HTR-8/SVneo (cell line): ENCODE measurements at places on chromosomes 13 and 19.
A peak's percentile ranks its signal among the peaks of the same experiment; 100 is the strongest.

DNA sequence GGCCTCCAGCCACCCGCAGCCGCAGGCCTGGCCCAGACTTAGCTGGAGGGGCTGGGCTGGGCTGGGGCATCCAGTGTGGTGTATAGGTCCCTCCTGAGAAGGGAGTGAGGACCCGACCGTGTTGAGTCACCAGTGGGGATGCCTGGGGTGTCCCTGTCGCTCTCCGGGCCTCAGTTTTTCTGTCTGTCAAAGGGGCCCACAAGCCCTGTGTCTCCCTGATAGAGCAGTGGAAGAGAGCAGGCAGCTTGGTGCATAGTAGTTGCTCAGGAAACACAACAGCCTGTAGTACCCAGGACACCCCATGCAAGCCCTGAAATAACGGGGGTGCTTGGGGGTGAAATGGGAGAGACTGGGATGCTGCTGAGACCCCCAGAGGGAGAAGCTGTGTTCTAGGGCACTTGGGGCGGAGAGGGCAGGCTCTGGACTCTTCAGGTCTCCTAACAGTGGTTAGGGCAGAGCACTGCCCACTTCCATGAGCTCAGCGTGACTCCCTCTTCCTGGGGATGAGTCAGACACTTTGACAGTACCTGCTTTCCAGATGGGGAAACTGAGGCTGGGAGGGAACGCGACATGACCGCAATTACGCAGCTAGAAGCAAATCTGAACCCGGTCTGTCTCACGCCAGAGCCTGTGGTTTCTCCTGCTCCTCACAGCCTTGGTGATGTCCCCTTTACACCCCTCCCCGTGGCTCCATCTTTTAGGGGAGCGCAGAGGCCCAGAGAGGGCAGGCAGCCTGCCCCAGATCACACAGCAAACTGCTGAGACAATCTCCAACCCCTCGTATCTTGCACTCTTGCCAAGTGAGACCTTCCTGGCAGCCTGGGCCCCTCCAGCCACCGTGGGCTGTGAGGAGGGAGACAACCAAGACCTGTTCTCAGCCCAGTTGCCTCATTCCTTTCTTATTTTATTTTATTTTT, 692 bp downstream of the SULT2B1 start:
- DNase-seq: no peak

- no peak for DNase-seq
Observed at GRCh38 chr13:59879281-59879680, 284.4 kb downstream of the DIAPH3 start.

DNA sequence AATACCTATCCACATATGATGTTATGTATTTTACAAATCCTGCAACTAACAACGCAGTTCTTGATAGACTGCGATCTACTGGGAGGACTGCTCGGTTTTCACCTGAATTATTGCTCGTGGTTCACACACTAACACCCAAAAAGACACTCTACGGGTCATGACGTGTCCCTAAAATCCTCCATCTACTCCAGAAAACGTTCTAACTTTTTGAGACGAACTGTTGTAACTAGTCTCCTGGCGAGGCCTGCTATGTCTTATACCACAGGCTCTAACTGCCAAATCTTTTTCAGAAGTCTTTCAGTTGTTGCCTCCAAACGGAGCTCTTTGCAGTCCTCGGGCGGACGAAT, 108.2 kb downstream of the KCNRG start:
- no peak for DNase-seq

- peak; percentile 75 for DNase-seq
Observed at GRCh38 chr19:46975925-46976782, 43.5 kb upstream of the NPAS1 start.

DNA sequence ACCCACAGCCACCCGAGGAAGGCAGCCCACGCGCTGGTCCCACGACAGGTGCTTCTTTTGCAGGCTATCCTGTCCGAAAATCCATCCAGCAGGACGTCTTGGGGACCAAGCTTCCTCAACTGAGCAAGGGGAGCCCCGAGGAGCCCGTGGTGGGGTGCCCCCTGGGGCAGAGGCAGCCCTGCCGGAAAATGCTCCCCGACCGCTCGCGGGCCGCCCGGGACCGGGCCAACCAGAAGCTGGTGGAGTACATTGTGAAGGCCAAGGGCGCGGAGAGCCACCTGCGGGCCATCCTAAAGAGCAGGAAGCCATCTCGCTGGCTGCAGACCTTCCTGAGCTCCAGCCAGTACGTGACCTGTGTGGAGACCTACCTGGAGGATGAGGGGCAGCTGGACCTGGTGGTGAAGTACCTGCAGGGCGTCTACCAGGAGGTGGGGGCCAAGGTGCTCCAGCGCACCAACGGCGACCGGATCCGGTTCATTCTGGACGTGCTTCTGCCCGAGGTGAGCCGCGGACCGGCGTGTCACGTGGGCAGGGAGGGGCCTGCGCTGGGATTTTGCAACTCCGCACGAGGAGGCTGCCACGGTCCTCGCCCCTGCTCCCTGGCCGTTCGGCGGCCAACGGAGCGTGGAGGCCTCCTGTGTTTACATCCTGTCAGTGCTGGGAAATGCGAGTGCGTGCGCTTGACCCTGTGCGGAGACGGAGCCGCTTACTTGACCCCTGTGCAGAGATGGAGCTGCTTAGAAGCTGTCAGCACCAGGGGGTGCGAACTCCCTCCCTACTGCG, 12.9 kb upstream of the NDUFS7 start:
- DNase-seq: no peak

- DNase-seq: no peak
Observed at GRCh38 chr13:105334211-105334610, 1201.3 kb downstream of the EFNB2 start.

GRCh38 chr19:18939922-18940768, 872 bp downstream of the HOMER3 start:
- DNase-seq: peak; percentile 80

GRCh38 chr13:110937511-110938285, 22.8 kb upstream of the ANKRD10 start:
- no peak for DNase-seq

- no peak for DNase-seq
Observed at GRCh38 chr19:4738734-4739133, 15.1 kb upstream of the DPP9 start.

DNA sequence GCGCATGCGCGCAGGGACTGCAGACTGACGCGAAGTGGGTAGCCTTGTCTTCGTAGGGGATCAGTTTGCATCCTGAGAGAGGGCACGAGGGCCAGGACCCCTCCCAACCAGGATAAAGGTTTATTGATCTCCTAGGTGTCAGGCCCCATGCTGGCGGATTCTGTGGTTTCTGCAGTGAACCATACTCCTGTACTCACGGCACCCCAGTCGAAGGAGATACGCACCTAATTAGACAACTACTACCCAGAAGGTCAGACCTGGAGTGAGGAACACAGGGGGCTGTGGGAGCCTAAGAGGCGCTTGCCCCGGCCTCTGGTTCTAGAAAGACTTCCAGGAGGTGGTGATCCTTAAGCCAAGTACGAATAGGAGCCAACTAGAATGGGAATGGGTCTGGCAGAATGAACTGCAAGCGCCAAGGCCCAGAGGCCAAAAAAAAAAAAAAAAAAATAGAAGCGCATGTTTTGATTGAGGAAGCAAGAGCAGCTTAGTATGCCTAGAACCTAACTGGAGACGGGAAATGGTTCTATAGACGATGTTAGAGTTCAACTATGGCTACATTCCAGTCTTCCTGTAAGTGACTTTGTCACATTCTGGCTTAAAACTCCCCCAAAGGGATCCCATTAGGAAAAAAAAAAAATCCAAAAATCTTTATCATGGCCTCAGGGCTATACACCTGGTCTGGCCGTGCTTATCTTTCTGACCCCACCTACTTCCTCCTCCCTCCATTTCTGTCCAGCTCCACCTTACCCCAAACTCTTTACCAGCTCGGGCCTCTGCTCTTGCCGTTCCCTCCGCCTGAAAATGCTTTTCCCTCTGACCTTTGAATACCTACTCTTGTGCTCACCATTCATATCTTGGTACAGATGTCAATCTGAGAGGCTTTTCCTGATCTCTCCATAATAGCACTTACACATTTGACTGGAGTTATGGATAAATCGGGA, 902 bp upstream of the ZNF428 start:
- DNase-seq: no peak

DNA sequence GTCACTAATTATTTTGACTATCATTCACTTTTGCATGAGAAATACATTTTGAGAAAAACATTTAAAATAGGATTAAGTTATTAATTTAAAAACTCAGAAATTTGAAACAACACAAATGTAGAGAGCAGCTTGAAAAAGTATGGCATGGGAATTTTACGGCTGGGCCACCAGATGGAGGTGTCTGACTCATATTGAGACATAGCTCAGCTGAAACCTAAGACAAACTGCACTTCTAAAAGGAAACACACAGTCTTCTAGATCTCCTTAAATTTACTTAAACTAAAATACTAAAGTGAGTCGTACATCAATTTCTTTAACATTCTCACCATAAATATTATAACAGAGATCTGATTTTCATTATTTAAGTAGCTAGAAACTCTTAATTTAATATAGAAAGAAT, 41.9 kb upstream of the POSTN start:
- DNase-seq: no peak

DNA sequence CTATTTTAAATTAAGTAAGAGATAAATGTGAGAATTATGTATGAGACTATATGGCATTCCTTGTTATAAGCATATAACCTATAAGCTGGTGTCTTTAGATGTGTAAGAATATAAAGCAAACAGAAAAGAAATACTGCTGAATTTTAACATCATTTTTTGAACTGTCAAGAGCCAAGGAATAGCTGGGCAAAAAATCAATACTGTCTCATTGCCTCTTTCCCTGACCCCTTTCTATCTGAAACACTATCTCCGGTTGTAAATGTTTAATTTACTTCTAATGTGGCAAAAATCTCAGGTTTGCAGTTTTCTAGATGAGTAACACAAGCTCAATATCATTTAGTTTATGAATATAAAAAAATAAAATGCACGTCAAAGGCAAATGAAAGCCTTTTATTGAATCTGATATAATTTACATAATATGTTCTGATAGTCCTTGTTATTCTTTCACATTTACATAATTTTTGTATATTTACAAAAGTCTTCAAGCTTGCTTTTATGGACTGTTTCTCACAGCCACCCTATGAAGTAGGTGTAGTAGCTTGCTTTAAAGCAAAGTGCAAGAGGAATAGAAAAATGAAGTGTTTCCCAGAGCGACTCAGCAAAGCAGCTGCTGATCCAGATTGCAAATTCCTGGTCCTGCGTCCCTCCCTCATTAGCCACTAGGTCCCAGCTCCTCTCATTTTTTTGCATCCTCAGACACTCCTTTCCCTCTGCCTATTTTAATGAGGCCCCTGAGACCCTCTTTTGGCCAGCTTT, 188.2 kb upstream of the RFC3 start:
- DNase-seq: no peak

DNA sequence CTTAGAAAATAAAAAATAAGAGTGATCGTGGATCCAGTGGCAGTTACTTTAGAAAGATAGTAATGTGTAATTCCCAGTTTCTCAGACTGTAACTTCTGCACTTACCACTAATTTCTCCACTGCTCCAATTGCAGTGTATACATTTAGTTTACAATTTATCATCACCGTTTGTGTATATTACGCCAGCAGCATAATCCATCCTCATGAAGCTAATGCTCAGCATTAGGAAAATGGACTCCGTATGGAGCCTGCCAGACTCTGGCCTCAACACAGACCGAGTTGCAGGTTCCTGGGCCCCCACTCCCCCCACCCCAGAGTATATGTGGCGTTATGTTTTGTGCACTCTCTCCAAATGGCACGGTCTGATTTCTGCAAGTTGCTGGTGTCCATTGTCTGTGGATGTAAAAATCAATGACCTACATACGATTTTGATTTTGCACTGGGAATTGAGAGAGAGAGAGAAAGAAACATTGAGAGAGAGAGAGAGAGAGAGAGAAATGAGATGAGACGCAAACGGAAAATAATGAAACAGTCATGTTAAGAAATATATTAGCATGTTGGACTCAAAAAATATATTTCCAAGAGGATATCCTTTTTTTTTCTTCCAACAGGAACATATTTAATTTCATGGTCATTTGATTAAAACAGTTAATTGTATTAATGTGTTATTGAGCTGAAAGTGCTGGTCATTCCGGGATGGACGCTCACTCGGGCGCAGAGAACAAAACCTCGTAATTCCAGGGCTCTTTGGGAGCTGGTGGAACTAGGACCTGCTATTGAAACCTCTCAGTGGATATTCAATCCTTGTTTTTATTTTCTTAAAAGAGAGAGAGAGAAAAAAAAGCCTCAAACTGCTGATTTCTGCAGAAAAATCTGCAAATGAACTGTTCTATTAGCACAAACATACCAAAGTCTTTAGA, 278.8 kb downstream of the TSHZ3 start:
- no peak for DNase-seq

DNA sequence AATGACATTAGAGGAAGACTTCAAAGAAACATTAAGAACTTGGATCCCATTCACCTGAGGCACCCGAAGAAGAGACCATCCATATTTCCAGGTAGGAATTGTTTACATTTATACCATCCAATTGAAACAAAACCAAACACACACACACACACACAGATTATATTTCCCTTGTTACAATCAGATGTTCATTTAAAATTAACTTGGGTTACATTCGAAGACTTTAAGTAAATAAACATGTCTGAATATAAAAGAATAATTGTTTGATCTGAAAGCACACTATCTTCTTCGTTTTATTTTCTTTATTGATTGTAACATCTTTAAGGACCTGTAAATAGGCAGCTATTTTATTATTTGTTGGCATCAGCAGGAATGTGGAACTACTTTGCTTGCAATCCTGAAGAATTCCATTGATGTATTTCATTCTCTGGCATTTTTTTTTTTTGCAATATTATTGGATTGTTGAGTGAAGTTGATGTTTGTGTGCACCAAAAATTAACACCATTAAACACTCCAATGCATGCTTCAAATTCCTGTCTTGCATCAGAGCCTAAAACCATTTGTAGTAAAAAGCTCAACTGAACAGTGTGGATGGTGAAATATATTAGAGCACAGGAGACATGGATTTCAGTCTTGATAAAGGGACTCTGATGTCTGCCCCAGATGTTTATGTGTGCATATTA, 85.3 kb upstream of the FRY start:
- no peak for DNase-seq
